ENCODE measurements at places on chromosomes 6 and 20. TPM values are rescaled to one million over a fixed set of nuclear protein-coding genes. Genes with fewer than 3 reads are reported as not detected.

The CDH26 gene
- 1.3 TPM for polyA plus RNA-seq

The COL9A1 gene
- 5.2 TPM for polyA plus RNA-seq

The PTK6 gene
- polyA plus RNA-seq = 0.31 TPM

The HCRTR2 gene
- polyA plus RNA-seq = 0.10 TPM

The RRAGD gene
- polyA plus RNA-seq = 60.9 TPM

The ZNF311 gene
- polyA plus RNA-seq = 3.2 TPM

The SLC17A2 gene
- 0.01 TPM for polyA plus RNA-seq

The CAPN11 gene
- 0.03 TPM for polyA plus RNA-seq

The PEX7 gene
- 14.7 TPM for polyA plus RNA-seq

The PTPN1 gene
- polyA plus RNA-seq = 18.4 TPM

The SLC22A7 gene
- 1.2 TPM for polyA plus RNA-seq

The TMEM74B gene
- polyA plus RNA-seq = 58.5 TPM

The SOX18 gene
- polyA plus RNA-seq = 5.3 TPM

The SYCP2L gene
- 1.4 TPM for polyA plus RNA-seq

The SLC22A2 gene
- polyA plus RNA-seq = 0.04 TPM

The OSTM1 gene
- 20.4 TPM for polyA plus RNA-seq

The ZKSCAN8 gene
- 21.9 TPM for polyA plus RNA-seq

The HCK gene
- 10.8 TPM for polyA plus RNA-seq

The NKAIN2 gene
- 1.3 TPM for polyA plus RNA-seq

The ELOVL4 gene
- polyA plus RNA-seq = 3.3 TPM

The PAX1 gene
- polyA plus RNA-seq = not detected

The OR2H1 gene
- polyA plus RNA-seq = not detected

The CD164 gene
- 558 TPM for polyA plus RNA-seq

The IMPG1 gene
- 3.4 TPM for polyA plus RNA-seq

The DCBLD1 gene
- polyA plus RNA-seq = 14.2 TPM

The SEL1L2 gene
- polyA plus RNA-seq = not detected

The ENPP1 gene
- 9.5 TPM for polyA plus RNA-seq

The DAAM2 gene
- 17.8 TPM for polyA plus RNA-seq

The KCNB1 gene
- polyA plus RNA-seq = 2.4 TPM

The KIF25 gene
- polyA plus RNA-seq = 0.82 TPM

The PRL gene
- 0.78 TPM for polyA plus RNA-seq

The TOMM6 gene
- 195 TPM for polyA plus RNA-seq

The DTNBP1 gene
- 20.9 TPM for polyA plus RNA-seq

The HLA-DQA2 gene
- 1.8 TPM for polyA plus RNA-seq

The PNLDC1 gene
- polyA plus RNA-seq = 0.16 TPM

The EMILIN3 gene
- polyA plus RNA-seq = 4.0 TPM

The NNAT gene
- polyA plus RNA-seq = 75.8 TPM

All from large intestine (tissue), 12 donors.